ENCODE measurements at places on chromosomes 4 and X. TPM values are rescaled to one million over a fixed set of nuclear protein-coding genes. Genes with fewer than 3 reads are reported as not detected.

The SHOX gene
- not detected for polyA plus RNA-seq

GRCh38 chrX:126272795-126273497 lies 106.9 kb upstream of the DCAF12L2 start:
- DNase-seq = no peak

The GPRIN3 gene
- 2.2 TPM for polyA plus RNA-seq

DNA sequence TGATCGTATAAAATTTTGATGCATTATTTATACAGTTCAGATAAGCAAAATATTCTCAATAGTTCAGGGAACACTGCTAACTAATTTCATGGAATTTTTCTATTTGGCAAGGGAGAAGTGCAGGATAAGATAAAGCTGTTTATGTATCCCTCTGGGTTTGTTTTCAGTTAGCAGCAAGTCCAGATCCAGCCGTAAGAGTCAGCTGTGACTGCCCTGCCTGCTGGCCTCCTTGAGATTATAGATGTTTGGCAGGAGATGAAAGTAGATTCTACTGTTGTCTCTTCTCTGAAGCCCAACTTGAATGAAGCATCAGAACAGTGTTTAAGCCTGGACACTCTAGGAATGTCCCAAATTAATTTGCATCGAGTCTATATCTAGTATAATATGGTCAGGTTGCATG lies 29.5 kb downstream of the ANTXR2 start:
- no peak for DNase-seq

The LGI2 gene
- polyA plus RNA-seq = 4.8 TPM

The CLDN34 gene
- not detected for polyA plus RNA-seq

GRCh38 chr4:20219521-20219920 lies 32.2 kb upstream of the SLIT2 start:
- no peak for DNase-seq

- DNase-seq = peak; percentile 72
Measured at GRCh38 chr4:183099537-183100297, 660 bp downstream of the WWC2 start.

- DNase-seq = no peak
Measured at GRCh38 chr4:86717651-86718050, 123.5 kb downstream of the PTPN13 start.

DNA sequence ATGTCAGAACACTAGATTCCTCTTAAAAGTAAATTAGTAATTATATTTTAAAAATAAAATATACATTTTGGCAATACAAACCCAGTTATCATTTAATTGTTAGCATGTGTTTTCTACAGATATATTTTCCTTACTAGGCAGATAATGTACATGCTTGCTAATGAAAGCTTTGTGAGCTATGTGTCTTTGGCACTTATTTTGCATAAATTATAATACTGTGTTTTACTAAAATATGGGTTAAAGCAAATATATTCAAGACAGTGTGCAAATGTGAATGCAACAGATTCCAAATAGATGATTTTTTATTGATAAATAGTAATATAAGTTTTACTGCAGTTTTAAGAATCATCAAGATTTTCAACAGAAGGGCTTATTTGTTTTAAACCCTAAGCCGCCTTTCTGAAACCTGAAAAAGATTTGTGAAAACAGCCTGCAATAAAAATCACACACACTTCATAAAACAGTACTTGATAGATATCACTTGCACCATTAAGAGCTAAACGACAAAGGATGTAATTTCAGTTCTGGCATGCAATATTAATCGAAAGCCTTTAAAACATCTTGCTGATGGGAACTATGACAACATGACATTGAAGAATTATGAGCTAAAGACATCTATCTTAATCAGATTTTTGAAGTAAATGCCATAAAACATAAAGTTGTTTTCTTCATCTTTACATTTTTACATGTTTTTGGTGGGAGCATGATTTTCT lies 333.3 kb downstream of the DCTD start:
- DNase-seq = no peak

The GSX2 gene
- not detected for polyA plus RNA-seq

GRCh38 chr4:84032372-84032771 lies 466.7 kb downstream of the NKX6-1 start:
- DNase-seq = no peak

DNA sequence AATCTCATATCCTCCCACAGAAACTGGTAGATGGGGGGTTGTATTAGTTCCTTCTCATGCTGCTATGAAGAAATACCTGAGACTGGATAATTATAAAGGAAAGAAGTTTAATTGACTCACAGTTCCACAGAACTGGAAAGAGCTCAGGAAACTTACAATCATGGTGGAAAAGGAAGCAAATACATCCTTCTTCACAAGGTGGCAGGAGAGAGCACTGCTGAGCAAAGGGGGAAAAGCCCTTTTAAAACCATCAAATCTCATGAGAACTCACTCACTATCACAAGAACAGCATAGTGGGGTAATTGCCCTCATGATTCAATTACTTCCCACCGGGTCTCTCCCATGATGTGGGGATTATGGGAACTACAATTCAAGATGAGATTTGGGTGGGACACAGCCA lies 250.5 kb upstream of the GPRIN3 start:
- no peak for DNase-seq

The PRKG2 gene
- 0.54 TPM for polyA plus RNA-seq

DNA sequence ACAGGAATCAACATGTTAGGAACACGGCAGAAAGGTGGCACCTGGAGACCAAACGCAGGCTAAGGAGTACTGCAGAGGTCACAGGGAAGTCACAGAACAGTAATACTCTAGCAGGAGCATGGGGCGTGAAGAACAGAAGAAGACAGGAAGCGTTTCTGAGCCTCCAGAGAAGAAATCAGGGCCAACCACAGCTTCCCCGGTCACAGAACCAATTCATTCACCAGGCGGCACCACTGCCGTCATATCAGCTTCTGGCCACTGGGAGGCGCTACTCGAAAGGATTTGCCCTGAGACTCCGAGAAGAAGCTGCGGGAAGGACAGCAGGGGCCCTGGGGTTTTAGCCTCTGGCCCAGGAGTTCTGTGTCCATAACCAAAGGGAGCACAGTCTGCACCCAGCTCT lies 78.0 kb upstream of the DRD5 start:
- DNase-seq = peak; percentile 68

GRCh38 chr4:117847849-117848248 lies 186.4 kb upstream of the NDST3 start:
- DNase-seq = no peak

DNA sequence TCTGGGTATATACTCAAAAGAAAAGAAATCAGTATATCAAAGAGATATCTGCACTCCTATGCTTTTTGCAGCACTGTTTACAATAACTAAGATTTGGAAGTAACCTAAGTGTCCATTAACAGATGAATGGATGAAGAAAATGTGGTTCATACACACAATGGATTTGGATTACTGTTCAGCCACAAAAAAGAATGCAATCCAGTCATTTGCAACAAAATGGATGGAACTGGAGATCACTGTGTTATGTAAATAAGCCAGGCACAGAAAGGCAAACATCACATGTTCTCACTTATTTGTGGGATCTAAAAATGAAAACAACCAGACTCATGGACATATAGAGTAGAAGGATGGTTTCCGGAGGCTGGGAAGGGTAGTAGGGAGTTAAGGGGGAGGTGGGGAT lies 17.6 kb upstream of the NXT2 start:
- DNase-seq = no peak

The IL13RA2 gene
- polyA plus RNA-seq = 17.4 TPM

The ARMCX5 gene
- 8.3 TPM for polyA plus RNA-seq

The NAA11 gene
- not detected for polyA plus RNA-seq

DNA sequence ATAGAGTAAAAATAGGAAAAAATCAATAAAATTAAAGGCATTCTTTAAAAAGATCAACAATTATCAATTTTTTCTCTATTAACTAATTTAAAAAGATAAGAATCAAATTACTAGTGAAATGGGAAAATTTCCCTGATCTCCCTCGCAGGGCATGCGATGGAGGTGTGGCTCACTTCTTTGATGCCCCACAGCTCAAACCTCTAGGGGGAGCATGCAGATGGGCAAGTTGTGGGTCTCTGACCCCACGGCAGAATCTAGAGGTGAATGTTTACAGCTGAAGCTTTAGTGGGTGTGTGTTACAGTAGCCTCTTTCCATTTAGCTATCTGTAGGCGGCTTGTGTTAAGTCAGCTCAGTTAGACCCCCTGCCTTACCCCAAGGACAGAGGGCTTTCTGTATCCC lies 1348.8 kb downstream of the PCDH18 start:
- DNase-seq = no peak

The RTL9 gene
- not detected for polyA plus RNA-seq

The PROM1 gene
- 28.8 TPM for polyA plus RNA-seq

The SUPT20HL1 gene
- polyA plus RNA-seq = not detected
